ENCODE measurements at places on chromosomes 3 and 15. TPM values are rescaled to one million over a fixed set of nuclear protein-coding genes. Genes with fewer than 3 reads are reported as not detected.
A peak's percentile ranks its signal among the peaks of the same experiment; 100 is the strongest.

- DNase-seq, result no peak
These were observed 5.3 kb downstream of the ULK3 start for GRCh38 chr15:74837482-74838136.

DNA sequence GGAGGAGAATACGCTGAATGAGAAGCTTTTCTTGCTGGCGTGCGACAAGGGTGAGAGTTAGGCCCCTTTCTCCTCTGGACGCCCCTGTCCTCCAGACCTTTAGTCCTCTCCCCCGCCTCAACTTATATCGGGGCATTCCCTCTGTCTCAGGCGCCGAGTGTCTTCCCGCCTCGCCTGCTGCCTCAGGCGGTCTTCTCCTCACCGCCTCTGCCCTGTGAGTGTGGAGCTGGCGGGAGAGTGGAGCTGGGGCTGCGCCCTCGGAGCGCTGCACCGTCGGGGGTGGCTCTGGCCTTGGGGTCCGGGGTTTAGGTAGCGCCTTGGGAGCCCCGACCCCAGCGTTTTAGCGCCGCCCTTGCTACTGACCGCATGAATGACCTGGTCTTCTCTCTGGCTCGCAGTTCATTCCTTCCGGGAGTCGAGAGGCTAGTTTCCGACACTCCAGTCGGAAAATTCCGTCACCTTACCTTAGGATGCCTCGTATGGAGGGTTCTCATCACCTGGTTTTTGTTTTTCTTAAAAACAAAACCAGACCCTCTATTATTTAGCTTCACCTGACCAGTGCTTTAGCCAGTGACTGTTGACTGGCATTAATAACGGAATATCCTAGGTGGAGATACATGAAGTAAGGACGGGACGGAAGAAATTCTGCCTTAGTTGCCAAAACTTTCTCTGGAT lies 985 bp downstream of the TRPC1 start:
- peak; percentile 63 for DNase-seq

DNA sequence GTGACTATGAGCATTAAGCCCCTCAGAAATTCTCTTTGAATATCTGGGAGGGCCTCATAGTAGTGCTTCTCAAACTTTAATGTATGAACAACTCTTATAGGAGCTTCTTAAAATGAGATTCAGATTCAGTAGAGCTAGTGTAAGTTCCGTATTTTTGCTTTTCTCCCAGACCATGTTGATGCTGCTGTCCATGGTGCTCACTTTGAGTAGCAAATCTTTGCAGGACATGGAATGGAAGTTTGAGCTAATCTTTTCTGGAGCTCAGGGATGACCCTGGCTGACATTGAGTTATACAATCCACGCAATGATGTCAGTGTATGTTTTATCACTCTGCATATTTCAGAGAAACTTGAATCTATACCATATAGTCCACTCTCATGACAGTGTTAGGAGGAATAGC lies 134.2 kb downstream of the OTOL1 start:
- peak; percentile 26 for DNase-seq

DNA sequence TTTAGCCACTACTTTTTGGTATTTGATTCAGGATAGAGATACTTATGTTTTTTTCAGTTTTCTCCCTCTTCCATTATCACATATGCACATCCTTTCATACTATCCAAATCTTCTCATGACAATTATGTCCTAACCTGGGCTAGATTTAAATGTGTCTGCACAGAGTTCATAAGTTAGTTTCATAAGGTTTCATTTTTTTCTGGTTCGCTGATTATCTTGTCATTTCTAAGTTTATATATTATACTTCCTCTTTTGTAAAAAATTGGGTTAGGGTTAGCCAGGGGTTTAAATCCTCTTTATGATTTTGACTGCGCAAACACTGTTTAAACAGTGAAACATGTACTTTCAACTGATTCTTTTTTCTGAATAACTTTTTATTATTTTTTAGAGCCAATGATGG lies 148.6 kb downstream of the SST start:
- DNase-seq, result no peak

GRCh38 chr3:161358488-161358887 lies 12.8 kb downstream of the SPTSSB start:
- no peak for DNase-seq

- DNase-seq, result no peak
These were observed 253.8 kb downstream of the XXYLT1 start for GRCh38 chr3:195017151-195017550.

- DNase-seq, result no peak
These were observed 8.0 kb downstream of the CALML4 start for GRCh38 chr15:68197170-68197492.

DNA sequence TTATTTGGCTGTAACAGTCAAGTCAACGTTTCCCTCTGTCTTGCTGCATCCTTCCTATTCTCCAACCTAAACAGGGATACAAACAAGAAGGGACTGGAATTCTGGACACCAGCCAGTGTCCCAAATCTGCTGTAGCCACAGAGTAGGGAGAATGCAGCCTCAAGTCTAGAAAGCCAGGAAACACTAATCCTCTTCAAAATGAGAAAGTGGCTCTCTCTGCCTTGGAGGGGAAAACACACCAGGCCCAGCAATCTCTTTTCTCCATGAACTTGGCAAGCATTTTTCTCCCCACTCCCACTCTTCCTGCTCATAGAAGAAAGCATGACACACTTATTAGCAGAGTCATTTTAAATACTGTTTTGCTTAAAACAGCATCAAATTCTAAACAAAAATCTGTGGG lies 781.7 kb downstream of the SQOR start:
- no peak for DNase-seq

DNA sequence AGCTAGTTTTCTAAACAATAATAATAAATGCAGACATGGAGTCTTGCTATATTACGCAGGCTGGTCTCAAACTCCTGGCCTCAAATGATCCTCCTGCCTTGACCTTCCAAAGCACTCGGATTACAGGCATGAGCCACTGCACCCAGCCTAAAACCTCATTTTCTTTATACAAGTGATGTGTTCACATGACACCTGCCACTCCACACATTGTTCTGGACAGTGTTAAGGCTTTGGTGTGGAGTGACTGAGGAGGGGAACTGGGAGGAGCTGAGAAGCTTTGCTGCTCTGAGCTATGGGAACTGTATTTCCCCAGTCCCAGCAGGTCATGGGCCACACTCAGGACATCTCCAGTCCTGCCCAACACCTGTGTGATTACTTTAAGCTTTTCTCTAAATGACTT lies 380.0 kb downstream of the LRTM1 start:
- no peak for DNase-seq

GRCh38 chr15:77019521-77020331 lies 24.8 kb downstream of the PSTPIP1 start:
- no peak for DNase-seq

DNA sequence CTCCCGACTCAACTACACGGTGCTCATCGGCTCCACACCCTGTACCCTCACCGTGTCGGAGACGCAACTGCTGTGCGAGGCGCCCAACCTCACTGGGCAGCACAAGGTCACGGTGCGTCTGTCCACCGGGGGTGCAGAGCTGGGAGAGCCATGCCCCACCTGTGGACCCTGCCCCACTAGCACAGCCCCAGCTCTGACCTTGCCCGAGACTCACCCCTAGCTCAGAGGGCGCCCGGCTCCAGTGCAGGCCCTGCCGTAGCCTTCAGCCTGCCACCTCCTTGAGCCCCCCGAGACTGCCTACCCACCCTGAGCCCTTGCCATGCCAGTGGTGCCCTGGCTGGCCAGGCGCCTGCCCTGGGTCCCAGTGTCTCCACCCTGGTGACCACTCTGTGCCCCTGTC lies 34.9 kb downstream of the PLXNA1 start:
- DNase-seq, result no peak

GRCh38 chr3:167780214-167780883 lies 44.8 kb downstream of the SERPINI1 start:
- no peak for DNase-seq

- no peak for DNase-seq
These were observed 23.1 kb downstream of the CCDC12 start for GRCh38 chr3:46953234-46954010.

DNA sequence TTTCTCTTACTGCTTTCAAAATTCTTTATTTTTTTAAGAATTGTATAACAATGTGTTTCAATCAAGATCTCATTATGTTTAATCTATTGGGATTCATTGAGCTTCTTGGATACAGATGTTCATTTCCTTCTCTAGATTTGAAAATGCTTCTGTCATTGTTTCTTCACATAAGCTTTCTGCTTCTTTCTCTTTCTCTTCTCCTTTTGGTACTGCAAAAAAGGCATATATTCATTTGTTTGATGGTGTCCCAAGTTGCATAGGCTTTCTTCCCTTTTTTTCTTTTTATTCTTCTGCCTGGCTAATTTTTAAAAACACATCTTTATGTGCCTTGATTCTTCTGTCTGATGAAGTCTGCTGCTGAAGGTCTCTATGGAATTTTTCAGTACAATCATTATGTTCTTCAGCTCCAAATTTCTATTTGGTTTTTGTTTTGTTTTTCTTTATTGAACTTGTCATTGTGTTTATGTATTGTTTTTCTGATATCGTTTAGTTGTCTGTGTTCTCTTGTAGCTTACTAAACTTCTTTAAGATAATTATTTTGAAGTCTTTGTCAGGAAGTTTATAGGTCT lies 88.9 kb downstream of the DTWD1 start:
- DNase-seq, result no peak

The ACTC1 gene
- 4.2 TPM for total RNA-seq

The TNNC1 gene
- 0.67 TPM for total RNA-seq

The CTXN2 gene
- total RNA-seq, result 0.18 TPM

The GABRA5 gene
- total RNA-seq, result 0.72 TPM

The NR2E3 gene
- not detected for total RNA-seq

Measured in endothelial cell (in vitro differentiated cells).